Activated T-cell treated with anti-CD3 and anti-CD28 coated beads, Interleukin-2, amount 50 U/mL, for 48 hours (primary cell): ENCODE measurements at places on chromosomes 7 and 10.

- DNase-seq, result no peak
Observed at GRCh38 chr10:45063591-45064231, 63.0 kb downstream of the ZNF22 start.

DNA sequence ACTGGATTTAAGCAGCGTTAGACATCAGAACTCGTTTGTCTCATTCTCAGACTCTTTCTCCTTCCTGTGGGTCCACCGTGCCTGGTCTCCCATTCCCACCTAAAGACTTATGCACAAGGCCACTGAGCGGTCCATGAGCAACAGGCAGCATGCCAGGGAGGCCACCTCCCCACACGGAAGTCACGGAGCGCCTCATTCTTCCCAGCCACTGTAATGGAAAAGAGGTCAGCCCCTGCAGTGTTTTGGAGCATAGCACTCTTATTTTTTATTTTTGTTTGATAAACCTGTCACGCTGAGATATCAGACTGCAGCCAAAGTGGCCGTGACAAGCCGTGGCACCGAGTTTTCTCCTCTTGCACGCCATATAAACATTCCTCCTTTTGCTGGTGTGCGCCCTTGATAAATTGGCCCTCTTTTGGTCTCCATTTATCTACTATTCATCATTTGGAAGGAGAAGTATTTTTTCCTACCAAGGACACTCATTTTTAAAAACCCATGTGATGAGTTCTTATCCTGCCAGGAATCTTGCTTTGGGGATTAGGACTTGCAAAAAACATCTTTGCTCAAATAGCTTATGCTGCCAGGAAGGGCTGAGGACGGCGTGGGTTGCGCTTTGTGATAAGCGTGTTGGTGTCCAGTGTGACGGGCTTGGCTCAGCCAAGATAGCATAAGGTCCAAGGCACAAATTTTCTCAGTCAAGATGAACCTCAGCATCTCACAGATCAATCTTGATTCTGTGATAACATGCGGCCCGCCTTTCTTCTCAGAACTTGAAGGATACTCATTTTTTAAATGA is 206.0 kb downstream of the CCDC3 start:
- DNase-seq, result no peak

DNA sequence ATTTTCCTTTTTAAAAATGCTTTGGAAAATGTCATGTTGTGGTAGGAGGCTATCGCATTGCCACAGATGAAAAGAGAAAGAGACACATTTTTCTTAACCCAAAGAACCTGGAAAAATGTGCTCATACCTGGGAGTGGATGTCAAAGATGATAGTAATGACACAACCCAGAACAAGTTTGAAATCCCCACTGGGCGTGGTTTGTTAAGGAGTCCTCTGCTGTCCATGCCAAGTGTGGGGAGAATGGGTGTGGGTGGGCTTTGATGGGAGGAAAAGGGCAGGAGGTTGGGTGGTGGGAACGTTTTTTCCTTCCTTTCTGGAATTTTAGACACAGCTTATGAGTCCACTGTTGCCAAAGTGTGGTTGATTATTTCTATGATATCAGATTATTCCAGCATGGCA is 10.9 kb downstream of the OPTN start:
- no peak for DNase-seq

GRCh38 chr10:73946253-73947145 is 35.6 kb downstream of the PLAU start:
- DNase-seq, result no peak

DNA sequence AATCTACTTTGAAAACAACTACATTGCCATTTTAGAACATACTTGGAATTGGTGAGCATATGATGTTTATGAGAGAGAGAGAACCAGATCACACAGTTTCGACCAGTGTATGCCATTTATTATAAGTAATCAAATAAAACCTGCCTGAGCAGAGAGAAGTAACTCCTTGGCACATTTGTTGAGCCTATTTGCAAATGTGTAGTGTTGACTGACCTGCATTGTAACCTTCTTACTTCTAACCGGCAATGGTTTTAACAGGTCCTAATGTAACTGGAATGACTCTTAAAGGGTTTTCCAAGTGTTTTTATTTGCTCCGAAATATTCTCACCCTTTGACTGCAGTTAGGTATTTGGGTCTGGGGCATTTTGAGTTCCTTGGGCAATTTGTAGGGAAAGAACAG is 167.6 kb downstream of the POU6F2 start:
- no peak for DNase-seq

GRCh38 chr10:131849591-131850382 is 51.0 kb upstream of the PPP2R2D start:
- no peak for DNase-seq

GRCh38 chr7:42351316-42351935 is 114.4 kb upstream of the GLI3 start:
- DNase-seq, result no peak

DNA sequence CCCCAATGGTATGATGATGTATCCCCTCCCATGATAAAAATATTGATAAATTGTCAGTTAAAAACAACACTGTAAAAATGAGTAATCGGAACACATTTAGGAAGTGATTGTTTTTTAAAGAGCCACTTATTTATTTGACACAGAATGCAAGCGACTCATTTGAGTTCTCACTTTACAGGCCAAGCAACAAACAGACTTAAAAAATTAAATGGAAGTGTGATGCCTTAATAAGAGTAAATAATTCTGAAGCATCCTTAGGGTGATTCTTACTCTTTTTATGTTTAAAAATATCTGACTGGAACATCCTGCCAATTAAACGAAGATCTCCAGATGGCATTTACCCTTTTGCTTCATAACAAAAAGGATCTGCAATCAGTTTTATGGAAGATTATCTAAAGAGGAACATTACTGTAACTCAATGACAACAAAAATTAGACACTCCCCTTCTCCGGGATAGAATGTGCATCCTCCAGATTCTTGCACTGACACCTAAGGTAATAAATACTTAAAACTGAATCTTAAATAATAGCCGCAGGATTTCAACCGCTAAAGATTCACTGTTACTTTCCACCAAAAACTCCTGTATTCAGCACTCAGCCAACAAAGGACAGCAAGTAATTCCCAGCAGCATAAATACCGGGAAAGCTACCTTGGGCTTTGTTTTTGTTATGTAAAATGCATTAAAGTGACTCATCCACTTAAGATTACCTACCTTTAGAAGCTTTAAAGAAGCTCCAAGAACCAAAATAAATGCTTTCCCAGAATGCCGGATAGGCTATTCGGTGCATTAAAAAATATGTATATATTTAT is 1.7 kb downstream of the CACNA2D1 start:
- DNase-seq, result no peak

- DNase-seq, result no peak
Observed at GRCh38 chr10:131788386-131788785, 112.4 kb upstream of the PPP2R2D start.

DNA sequence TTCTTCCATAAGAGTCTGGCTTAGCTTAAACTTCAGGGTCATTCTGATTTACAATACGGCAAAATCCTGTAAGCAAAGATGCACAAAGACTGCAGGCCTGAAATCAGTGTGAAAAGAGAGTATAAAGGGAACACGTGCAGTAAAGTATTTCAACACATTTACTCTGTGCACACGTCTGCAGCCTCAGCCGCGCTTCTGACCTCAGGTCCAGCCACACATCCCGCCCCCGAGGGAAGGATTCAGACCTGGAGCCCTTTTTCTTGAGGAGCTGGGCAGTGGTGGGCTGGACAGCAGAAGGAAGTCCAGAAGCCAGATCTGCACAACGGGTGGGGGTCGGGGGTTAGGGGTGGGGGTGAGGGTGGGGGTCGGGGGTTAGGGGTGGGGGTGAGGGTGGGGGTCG is 58.9 kb upstream of the FAM20C start:
- no peak for DNase-seq

DNA sequence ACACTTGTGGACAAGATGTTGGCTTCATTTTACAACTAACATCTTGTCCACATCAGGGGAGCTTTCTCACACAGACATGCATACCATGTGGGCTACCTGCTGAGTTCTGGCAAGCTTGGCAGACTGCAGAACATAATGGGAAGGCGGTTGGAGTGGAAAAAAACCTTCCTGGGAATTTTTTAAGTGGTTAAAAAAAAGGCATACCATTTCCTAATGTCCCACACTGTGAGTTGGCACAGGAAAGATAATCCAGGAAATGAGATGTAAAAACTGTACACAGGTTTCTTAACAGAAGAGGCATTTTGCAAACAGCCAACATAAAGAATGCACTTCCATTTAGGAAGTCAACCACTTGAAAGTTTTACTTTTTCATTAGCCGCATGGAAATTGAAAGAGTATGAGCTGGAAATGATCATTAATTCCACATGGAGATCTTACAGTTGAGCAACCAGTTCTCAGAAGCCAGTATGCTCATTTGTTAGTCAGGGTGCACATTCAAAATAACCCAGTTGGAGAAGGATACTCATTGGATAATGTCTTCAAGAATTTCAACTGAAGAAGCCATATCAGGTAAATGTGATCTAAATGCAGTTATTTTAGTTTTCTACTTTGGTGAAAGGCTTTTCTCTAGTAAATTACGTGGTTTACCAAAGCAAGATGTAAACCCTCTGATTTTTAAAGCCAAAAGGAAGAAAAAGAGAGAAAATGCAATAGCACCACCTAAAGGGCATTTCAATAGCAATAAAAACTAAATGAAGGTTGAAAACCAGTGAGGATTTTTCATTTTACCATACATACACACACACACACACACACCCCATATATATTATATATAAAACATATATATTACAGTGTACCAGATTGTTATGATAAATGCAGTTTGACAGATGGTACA is 194.0 kb downstream of the TAX1BP1 start:
- no peak for DNase-seq

DNA sequence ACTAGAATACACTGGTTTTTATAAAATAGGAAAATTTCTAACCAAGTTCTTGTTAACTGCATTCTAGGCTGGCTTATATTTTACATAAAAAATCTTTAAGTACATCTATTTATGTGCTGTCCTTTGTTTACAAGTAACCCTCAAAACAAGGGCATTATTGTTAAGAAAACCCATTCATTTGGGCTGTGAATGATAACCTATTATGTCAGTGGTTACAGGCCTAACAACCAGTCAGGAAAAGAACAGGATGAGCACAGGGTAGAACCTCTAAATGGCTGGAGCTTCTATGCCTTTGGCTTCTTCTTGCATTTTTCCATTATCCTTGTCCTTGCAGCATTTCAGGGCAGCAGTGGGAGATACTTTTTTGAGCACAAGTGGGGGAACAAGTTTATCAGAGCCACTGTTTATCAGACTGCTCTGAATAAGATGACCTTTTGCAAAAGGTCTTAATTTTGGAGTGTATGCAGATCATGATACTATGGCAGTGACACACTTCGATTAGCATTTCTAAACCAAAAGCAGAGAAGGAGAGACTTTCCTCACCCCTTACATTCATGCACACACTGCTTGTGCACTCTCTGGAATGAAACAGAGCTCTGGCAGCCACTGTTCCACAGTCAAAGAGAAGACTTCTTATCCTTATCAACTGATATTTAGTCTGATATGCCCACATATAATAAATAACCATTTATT is 10.9 kb downstream of the GPR37 start:
- no peak for DNase-seq

DNA sequence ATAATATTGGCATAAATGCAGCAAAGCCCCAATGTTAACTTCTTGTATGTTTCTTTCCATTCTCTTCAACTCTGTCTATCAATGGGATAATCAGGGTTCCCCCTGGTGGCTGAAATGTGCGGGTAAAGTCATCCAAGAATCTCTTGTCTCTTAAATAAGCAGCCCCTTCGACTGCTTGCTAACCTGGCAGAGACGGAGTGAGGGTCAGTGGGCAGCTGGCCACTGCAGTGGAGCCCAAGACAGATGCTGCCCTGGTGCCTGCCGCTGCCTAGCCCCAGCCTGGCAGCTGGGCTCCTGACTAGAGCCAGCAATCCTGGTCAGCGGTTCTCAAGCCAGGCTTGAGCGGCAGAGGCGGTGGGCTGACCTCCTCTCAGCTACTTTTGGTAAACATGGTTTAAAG is 248.9 kb downstream of the COBL start:
- peak; percentile 65 for DNase-seq

DNA sequence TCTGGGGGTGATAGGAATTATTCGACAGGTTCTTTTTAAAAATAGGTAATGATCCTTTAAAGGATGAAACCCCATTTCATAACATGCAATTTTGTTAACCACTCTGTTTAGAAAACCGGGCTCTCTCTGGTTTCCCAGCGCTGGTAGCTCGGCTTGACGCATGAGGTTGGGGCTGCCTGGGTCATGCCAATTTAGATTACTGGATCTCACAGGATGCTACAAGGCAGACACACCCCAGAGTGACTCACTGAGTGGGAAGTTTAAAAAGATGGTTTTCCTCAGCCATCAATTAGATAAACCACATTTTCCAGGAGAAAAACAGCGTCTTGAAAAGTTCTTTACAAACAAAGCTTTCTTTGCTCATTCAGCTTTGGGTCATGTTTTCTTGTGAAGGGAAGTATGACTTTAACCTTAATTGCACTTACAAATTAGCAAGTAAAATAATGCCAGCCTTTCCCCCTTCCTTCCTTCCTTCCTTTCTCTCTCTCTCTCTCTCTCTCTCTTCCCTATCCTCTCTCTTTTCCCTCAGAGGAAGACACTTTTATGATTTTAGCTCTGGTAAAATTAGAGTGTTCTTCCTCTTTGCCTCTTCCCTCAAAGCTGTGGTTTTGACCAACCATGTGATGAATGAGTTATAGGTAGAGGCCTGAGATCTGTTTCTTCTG is 99.8 kb downstream of the EPDR1 start:
- DNase-seq, result no peak

DNA sequence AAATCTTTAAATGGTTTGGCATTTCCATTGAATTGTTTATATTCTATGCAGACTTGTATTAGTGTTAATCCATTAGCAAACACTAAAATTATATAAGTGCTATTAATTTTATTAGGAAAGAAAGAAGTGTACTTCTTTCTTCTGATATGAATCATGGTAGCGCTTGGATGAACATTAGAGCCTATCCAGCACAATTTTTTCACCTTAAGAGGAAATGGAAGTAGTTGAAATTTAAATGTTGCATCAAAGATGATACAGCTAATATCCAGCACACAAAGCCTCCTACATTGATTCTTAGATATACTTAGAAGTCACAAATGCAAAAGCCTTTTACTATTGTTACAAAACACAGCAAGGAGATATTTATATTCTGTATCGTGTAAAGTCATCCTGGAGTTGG is 174.5 kb downstream of the AHR start:
- DNase-seq, result no peak

GRCh38 chr7:117350027-117350426 is 27.2 kb upstream of the WNT2 start:
- no peak for DNase-seq

DNA sequence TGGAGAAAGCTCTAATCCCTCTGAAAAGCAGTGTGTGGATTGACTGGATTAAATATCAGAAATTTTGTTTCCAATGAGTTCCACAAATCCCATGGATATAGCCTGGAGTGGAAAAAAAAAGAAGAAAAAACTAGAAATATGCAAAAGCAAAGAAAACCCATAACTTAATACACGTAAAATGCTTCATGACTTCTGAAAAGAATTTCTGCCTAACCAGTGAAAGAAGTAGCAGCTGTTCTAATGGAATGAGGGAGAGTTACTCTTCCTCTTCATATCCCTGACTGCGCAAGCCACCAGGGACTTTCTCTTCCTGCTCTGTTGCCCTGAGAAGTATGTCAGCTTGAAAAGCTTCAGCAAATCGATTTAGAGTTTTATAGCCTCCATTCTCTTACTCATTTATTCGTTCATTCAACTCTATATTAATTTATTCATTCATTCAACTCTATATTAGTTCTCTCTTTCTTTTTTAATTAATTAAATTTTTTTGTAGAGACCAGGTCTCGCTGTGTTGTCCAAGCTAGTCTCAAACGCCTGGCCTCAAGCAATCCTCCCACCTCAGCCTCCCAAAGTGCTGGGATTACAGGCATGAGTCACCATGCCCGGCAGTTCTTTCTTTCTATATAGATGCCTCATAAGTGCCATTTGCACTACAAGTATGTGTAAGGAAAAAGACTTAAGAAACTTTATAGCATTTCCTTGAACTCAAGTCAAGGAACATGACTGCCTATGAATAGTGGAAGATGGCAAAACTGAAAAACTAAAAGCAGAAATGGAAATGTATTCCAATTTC is 447.3 kb upstream of the NRP1 start:
- DNase-seq, result no peak
